ENCODE measurements at places on chromosomes 1 and 21.

GRCh38 chr1:228760979-228761378, 25.7 kb downstream of the RHOU start:
- no peak for DNase-seq

- no peak for DNase-seq
Observed at GRCh38 chr1:176101951-176102642, 105.0 kb downstream of the COP1 start.

DNA sequence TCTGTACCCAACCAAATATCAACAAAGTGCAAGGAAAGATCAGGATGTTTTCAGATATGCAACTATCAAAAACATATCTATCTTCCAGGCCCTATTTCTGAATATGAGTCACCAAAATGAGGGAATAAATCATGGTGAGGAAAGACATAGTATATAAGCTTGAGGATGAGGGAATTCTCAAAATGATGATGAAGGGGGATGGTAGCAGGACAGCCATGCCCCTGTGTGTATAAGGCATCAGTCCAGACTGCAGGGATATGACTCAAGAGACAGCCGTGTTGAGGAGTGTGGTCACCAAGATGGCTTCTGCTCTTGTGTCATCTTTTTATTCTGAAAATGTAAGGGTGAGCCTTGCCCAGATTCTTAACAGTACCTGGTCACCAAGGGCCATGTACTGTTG, 4.4 kb upstream of the WDR64 start:
- DNase-seq = no peak

DNA sequence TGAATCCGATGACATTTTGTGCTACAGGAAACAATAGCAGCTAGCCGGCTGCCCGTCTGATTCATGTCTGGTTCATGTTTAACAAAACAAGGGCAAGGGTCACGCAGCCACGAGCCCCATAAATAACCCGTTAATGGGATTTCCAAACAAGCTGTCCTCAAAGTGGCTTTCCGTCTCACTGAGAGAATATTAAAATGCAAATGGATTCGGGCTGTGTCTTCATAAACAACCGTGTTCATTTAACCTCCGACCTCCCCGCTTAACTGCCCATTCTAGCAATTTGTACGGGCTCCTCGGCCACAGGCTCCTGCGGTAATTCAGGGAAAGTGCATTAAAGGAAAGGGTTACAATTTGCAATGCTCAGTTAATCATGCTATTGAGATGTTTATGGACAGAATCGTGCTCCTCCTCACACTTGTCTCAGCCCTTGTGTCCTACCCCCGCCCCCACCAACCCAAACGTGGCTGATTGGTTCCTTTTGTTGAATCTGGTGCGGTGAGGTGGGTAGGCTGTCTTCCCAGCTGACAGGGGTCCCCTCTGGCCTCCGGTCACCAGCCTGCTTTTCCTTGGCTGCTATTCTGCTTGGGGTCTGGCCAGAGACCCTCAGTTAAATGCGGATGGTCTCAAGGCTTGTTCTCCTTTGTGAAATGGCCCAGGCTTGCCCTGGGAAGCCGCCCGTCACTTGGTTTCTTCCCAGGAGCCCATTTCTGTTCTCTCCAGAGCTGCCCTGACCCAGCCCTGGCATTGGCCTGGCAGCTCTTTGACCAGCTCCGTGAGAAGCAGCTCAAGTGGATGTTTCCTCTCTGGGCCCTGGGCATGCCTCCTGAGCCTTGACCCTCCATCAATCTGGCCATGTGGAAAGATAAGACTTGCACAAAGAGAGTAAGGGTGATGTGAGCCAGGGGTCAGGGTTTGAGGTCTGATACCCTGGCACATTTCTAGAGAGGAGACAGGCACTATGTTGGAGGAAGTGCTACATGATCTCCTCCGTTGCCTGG, 200.7 kb upstream of the POU3F1 start:
- no peak for DNase-seq

GRCh38 chr1:155961937-155962336, 16.4 kb downstream of the ARHGEF2 start:
- peak; percentile 93 for DNase-seq
